ENCODE measurements at places on chromosomes 5 and 9.
A peak's percentile ranks its signal among the peaks of the same experiment; 100 is the strongest.

DNA sequence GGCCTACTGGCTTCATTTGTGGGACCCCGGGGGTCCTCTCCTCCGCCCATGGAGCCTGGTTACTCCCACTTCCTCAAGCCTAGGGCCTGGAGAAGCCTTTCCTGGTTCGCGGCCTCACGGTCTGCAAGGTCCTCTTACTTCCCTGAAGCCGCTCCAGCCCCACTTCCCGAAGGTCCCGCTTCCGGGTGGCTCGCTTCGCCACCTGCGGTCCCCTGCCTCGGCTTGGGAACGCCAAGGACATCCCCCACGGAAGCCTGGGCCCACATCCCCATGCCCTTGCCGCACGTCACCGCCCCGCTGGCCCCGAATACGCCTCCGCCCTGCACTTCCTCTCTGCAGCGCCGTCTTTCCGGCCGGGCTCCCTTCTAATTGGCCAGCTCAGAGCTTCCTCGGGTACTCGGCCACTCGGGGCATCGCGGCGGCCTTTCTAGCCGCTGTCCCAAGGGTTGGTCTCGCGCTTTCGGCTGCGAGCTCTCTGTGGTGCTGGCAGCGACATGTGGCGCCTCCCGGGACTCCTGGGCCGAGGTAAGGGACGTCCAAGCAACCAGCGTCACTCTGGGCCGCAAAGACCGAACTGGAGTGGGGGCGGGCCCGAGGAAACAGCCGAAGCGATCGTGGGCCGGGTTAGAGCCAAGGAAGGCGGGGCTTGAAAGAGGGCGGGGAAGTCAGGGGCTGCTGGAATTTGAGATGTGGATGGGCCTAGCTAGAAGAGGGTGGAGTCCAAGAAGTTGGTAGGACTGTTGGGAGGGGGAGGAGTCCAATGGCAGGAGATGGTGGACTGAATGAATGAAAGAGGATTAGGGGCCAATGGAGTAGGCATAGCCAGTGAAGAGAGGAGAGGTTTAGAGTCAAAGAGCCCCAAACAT lies at the start of gene DELE1:
Gene DELE1 (plus strand): TSS at position 424 of the 866 bp plus-strand sequence. CDS start 71 bp downstream, at position 495.
- DNase-seq, result peak; percentile 96

- no peak for DNase-seq
These were observed 339.0 kb upstream of the KIF2A start for GRCh38 chr5:61966997-61967396.

DNA sequence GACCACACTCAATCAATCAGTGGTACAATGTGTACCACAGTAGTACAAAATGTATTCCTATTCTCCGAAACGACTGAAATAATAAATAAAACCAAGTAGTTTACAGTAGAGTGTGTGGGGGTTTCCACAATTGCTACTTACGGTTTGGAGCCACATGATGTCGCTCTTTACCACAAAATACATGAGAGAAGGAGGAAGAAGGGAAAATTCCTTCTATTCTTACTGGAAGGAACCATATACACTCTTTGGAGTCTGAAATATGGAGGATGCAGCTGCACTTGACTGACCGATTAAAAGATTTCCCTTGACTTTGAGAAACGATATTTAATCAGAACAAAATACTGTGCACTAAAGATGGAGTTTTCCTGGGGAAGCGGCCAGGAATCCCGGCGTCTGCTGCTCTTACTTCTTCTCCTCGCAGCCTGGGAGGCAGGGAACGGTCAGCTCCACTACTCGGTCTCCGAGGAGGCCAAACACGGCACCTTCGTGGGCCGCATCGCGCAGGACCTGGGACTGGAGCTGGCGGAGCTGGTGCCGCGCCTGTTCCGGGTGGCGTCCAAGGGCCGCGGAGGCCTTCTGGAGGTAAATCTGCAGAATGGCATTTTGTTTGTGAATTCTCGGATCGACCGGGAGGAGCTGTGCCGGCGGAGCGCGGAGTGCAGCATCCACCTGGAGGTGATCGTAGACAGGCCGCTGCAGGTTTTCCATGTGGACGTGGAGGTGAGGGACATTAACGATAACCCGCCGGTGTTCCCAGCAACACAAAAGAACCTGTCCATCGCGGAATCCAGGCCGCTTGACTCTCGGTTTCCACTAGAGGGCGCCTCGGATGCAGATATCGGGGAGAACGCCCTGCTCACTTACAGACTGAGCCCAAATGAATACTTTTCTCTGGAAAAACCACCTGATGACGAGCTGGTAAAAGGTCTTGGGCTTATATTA lies at the start of gene PCDHA4:
Gene PCDHA4 (plus strand): TSS at position 235 of the 942 bp plus-strand sequence.
- no peak for DNase-seq

GRCh38 chr9:96515621-96516470 lies 65.9 kb downstream of the HABP4 start:
- no peak for DNase-seq

DNA sequence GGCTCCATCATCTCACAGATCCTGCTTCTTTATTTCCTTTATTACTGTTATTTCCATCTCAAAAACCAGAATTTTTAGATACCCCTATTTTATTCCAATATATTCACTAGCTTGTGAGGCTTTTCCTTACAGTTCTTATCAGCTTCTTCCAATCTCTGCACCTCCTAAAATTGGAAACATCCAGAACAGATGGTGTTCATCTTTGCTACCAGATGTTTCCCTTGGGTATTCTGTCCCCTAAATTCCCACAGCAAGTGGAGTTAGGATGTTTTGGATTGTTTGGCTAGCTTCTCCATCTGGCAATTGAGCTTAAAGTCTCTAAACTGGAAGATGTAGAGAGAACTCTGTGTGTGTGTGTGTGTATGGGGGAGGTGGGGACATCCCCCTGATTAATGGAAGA lies 580.4 kb downstream of the DTWD2 start:
- no peak for DNase-seq

DNA sequence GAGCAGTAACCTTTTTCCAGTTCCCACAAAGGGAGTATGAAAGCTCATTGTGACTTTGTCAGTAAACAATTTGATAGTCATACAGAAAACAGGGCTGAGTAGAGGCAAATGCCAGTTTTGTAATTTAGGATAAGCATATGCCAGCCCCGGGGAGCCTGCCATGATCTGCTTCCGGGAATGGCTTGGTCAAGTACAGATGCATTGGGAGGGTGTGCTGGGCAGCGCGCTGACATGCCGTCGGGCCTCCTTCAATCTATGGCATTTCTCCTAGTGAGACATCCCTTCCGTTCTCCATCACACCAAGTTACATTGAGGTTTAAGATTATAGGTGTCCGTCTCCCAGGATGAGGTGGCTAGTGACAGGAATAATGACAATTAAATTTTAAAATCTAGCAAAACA lies 48.6 kb downstream of the GNA14 start:
- DNase-seq, result no peak

- no peak for DNase-seq
These were observed 183.4 kb downstream of the GOLPH3 start for GRCh38 chr5:31990701-31991110.

GRCh38 chr9:91711755-91712601 lies 238.1 kb downstream of the ROR2 start:
- no peak for DNase-seq

DNA sequence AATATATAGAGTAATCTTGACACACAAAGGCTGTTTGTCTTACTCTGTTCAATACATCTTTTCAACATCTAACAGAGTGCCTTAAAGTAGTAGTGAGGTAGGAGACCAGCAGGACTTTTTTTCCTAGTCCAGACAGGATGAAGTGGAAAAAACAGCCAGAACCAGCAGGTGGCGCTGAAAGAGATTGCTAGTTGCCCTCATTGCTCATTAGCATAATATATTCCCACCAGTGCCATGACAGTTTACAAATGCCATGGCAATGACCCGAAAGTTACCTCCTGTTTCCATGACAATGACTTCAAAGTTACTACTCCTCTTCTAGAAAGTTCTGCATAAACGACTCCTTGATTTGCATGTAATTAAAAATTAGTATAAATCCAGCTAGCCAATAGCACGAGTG lies 387.4 kb downstream of the ACTL7B start:
- no peak for DNase-seq

- peak; percentile 72 for DNase-seq
These were observed 17.1 kb downstream of the KCTD16 start for GRCh38 chr5:144187699-144188294.

DNA sequence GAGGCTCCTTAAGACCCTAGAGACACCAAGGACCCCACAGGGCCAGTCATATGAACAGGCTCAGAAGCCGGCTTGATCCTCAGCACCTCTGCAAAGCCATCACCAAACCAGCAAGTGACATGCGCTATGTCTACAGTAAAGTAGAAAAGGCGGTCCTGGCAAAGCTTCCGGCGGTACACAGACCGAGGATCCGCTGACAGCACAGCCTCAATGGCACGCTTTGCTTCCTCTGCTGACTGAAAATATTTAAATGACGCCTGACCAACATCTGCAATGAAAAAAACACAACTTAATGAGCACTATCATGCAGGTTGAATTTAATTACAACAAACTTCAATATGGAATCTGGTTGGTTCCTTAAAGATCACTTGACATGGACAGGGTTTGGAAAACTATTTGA lies 17.6 kb downstream of the TRMO start:
- no peak for DNase-seq

DNA sequence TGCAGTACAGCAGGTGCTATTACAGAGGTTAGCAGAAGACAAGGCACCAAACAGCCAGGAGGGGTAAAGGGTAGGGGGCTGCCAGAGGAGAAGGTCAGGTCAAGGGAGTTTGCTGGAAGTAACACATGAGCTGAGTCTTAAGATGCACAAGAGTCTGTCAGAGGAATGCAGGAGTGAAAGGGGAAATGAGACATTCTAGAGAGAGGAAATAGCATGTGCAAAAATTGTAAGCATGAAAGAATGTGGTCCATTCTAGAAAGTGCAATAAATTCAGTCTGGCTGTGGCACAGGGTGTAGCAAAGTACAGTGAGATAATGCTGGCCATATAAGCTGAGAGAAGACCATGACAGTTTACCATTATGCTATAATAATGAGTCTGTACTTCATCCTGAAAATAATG lies 6.6 kb downstream of the GOLGA1 start:
- DNase-seq, result no peak

DNA sequence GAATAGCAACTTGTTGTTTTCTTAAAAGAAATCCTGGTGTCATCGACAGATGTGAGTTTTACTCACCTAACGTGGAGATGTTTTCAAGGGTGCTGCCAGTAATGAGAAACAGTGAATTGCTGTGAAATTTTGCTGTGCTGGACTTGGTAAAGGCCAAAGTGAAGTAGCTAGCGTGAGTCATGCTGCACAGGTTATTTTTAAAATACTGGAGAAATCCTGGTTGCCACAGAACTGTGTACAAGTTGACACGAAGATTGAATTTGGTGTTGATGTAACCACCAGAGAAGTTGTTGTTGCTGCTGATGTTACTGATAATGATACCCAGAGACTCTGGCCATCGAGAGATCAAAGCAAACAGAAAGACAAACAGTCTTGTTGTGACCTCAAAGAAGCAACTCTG lies 187.9 kb upstream of the NFIL3 start:
- DNase-seq, result no peak

DNA sequence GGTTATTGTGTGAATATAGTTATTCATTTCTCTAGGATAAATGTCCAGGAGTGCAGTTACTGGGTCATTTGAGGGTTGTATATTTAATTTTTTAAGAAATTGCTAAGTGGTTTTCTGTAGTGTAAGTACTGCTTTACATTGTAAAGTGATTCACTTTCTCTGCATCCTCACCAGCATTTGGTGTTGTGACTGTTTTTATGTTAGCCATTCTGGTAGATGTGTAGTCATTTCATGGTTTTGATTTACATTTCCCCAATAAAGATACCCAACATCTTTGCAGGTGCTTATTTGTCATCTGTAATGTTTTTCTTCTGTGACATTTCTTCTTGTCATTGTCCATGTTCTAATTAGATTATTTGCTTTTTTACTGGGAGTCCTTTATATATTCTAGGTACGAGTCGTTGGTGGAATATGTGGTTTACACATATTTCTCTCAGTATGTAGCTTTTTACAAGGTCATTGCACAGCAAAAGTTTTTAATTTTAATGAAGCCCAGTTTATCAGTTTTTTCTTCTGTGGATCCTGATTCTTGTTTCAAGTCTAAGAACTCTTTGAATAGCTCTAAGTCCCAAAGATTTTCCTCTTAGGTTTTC lies 34.0 kb downstream of the SCGB3A1 start:
- DNase-seq, result no peak

- DNase-seq, result no peak
These were observed 304.3 kb downstream of the ARHGAP26 start for GRCh38 chr5:143074414-143074996.

- no peak for DNase-seq
These were observed 24.0 kb upstream of the GRHPR start for GRCh38 chr9:37398464-37399025.

DNA sequence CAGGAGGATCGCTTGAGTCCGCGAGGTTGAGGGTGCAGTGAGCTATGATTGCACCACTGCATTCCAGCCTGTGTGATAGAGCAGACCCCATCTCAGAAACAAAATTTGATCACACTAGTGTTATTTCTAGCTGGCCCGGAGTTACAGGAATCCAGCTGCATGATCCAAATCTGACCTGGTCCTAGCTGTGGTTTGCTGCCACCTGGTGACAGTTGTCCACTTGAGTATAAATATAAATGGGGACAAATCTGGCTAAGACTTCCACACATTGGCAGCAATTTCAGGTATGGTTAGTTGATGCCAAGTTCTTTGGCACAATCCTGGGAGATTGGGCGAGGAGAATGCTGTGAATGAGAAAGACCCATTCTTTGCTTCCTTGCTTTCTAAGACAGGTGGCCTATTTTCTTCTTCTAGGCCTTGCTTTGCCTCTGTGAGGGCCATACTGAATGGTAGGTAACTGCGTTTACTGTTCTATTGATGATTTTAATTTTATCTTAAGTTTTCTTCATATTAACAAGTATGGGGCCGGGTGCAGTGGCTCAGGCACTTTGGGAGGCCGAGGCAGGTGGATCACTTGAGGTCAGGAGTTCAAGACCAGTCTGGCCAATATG lies 35.4 kb downstream of the UBE2R2 start:
- peak; percentile 67 for DNase-seq

DNA sequence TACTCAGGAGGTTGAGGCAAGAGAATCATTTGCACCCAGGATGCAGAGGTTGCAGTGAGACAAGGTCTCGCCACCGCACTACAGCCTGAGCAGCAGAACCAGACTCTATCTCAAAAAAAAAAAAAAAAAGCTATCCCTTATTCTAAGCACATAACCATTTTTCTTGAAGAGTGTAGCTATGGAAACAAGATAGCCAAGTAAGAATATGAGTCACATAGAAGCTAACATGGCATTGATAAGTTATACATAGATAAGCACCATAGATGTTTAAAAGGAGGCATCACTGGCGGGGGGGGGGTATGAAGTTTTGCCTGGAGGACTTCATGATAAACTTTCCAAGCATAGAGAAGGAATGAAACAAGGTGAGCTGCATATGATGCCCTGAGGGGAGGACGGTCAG lies 26.0 kb downstream of the CHSY3 start:
- DNase-seq, result no peak

- DNase-seq, result no peak
These were observed 362.7 kb upstream of the SLC30A5 start for GRCh38 chr5:68730979-68731654.

DNA sequence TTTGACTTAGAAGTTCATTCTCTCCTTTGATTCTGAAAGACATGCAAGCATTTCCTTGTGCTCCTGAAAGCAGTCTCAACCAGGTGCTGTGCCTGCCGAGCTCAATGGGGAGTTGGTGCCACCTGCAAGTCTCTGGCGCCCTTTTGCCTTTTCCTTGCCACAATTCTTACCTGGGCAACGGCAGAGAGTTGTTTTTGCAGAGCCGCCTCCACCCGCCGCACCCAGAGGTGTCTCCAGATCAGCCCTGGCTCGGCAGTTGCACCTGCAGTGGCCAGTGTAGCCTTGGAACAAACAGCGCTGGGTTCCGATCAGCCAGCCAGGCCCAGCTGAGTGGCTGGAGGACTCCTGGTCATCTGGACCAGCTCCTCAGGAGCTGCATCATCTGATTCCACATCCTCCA lies 262.9 kb downstream of the IRX2 start:
- DNase-seq, result no peak

- no peak for DNase-seq
These were observed 35.4 kb upstream of the TGFBI start for GRCh38 chr5:135993335-135993879.

- DNase-seq, result no peak
These were observed 513.5 kb downstream of the MTRR start for GRCh38 chr5:8382456-8382855.
